Activated CD4-positive, alpha-beta memory T cell treated with anti-CD3 and anti-CD28 coated beads for 36 hours (primary cell): ENCODE measurements at places on chromosomes 11 and 22. TPM values are rescaled to one million over a fixed set of nuclear protein-coding genes. Genes with fewer than 3 reads are reported as not detected.
A peak's percentile ranks its signal among the peaks of the same experiment; 100 is the strongest.

- H3K36me3 ChIP-seq: no peaks in the 10 kb centered on the region
- H3K27ac ChIP-seq: no peak overlapping the region
- DNase-seq: no peak
These were observed 2.9 kb upstream of the RAB38 start for GRCh38 chr11:88178191-88178590.

Gene ACR
- total RNA-seq: not detected

Gene ADORA2A
- 33.0 TPM for total RNA-seq

Gene NDUFA6
- total RNA-seq: 124 TPM

DNA sequence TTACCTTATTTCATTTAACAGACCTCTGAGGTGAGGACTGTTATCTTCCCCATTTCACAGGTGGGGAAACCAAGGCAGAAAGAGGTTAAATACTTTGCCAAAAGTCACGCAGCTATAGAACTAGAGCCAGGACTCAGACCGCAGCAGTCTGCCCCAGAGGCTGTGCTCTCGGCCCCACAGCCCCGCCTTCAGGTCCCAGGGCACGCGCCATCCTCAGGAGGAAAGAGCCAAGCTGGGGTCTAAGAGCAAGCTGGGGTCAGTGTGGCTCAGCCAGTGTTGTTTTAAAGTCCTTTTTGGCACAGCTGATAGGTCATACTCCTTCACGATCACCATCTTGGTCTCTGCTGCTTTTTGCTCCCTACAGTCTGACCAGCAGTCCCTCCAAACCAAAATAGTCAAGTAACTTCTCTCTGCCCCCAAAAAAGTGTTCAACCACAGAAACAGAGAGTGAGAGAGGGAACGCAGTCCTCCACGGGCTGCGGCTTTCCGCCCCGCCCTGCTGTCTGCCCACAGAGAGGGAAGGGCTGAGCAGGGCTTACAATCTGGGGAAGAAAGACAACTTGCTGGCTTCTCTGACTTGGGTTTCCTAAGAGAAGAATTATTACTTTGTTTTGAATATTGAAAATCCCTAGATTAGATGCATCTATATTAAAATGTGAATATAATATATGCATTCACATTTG is 137.2 kb upstream of the OPCML start:
- H3K27me3 ChIP-seq: no peaks in the 10 kb centered on the region
- no peak for DNase-seq
- no peak overlapping the region for H3K27ac ChIP-seq
- H3K4me1 ChIP-seq: no peaks in the 10 kb centered on the region

DNA sequence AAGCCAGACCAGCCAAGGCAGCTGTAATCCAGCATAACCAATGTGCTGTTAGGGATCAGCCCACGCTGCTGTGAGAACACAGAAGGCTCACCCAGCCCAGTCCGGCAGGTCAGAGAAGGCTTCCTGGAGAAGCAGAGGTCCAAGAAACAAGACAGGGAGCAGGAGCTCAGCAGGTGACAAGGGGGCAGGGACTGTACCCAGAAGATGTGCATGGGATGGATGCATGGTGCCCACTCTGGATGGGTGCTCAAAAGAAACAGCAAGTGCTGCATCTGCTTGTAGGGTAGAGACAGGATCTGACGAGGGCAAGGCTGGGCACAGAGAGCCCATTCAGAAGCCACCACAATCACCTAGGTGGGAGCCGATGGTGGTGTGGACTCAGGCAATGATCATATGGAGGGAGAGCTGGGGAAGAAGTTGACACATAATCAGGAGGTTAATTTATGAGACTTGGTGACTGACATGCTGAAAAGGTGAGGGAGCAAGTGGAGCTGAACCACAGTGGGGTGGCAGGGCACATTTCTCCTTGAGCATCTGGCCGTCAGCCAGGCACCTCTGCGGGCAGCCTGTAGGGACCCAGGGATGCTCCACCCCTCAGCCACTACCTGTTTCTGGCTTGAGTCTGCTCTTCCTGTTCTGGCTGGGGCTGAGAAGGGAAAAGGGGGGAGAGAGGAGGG is 102.3 kb upstream of the DRD2 start:
- H3K4me1 ChIP-seq: peaks cover 4% of the 10 kb centered on the region
- H3K36me3 ChIP-seq: no peaks in the 10 kb centered on the region
- H3K27ac ChIP-seq: no peak overlapping the region
- no peak overlapping the region for H3K4me3 ChIP-seq

DNA sequence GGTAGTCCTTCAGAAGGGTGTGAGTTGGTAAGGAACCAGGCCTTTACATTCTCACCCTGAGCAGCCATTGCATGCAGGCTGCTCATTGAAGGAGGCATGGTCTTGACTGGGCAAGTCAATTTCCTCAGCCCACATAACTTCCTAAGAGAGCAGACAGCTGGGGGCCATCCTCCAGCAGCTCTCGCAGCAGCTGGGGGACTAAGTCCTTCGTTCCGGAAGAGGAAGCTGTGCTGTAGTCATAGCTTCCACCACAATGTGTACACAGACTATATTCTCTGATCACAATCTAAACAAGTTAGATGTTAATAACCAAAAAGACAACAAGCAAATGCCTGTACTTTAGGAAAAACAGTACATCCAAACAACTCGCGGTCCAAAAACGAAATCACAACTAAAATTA is 30.1 kb upstream of the MPPED1 start:
- H3K27ac ChIP-seq: no peak overlapping the region
- H3K4me3 ChIP-seq: no peak overlapping the region
- no peaks in the 10 kb centered on the region for H3K36me3 ChIP-seq
- DNase-seq: no peak

- no peaks in the 10 kb centered on the region for H3K36me3 ChIP-seq
- H3K4me1 ChIP-seq: no peaks in the 10 kb centered on the region
- DNase-seq: no peak
- no peak overlapping the region for H3K4me3 ChIP-seq
- no peaks in the 10 kb centered on the region for H3K27me3 ChIP-seq
These were observed 113.6 kb upstream of the CADM1 start for GRCh38 chr11:115617767-115618166.

GRCh38 chr11:2892967-2893528 is 7.5 kb upstream of the CDKN1C start:
- no peaks in the 10 kb centered on the region for H3K27me3 ChIP-seq
- peak; percentile 74 for DNase-seq
- H3K4me1 ChIP-seq: peaks cover 14% of the 10 kb centered on the region
- H3K36me3 ChIP-seq: no peaks in the 10 kb centered on the region
- peak overlapping the region; percentile 84 for H3K27ac ChIP-seq

- DNase-seq: no peak
- no peaks in the 10 kb centered on the region for H3K27me3 ChIP-seq
- H3K36me3 ChIP-seq: no peaks in the 10 kb centered on the region
- no peak overlapping the region for H3K27ac ChIP-seq
- no peak overlapping the region for H3K4me3 ChIP-seq
These were observed 134.2 kb downstream of the CCDC81 start for GRCh38 chr11:86508604-86509587.

DNA sequence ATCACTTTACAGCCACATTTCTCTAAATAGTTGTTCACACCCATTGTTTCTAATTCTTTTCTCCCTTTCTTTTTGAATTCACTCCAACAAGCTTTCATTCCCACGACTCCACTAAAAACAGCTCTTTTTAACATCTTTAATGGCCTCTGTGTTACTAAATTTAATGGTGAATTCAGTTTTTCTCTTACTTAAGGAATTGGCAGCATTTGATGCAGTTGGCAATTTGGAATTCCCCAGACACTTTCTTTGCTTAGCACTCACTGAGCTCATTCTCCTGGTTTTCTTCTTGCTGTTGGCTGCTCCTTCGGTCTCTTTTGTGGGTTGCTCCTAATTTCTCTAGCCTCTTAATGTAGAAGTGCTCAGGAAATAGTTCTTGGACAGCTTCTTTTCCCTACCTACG is 40.5 kb upstream of the OR9Q1 start:
- H3K36me3 ChIP-seq: no peaks in the 10 kb centered on the region
- no peaks in the 10 kb centered on the region for H3K4me1 ChIP-seq
- no peak overlapping the region for H3K4me3 ChIP-seq
- H3K27ac ChIP-seq: no peak overlapping the region
- DNase-seq: no peak

Gene CPSF7
- 90.9 TPM for total RNA-seq

DNA sequence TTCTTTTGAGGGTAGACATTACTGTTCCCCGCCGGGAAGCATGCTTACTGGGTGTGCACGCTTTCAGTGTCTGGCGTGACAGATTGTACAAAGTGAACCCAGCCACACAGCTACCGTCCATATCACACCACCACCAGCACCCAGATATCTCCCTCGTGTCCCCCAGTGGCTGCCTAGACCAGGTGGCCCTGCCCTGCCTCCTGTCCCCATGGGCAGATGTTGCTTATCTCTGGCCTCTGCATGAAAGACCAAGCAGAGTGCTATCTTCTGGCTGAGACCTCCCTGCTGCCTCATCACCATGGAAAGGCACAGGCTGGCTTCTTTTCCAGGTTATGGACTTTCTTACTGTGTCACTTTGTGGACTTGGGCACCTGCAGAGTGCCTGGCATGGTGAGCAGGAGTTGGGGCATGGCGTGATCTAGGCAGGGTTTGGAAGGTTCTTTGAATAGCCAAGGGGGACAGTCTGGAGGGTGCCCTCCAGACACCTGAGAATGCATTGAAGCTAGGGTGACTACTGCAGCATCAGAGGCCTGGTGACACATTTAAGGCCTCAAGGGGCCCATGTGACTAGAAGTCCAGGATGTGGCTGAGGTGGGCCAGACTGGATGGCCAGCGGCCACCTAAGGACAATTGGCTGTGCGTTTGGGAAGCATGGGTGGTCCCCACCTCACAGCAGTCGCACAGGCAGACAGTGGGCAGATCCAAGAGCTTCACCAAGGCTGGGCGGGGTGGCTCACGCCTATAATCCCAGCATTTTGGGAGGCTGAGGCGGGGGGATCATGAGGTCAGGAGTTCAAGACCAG is 4.7 kb downstream of the TANGO2 start:
- no peak overlapping the region for H3K27ac ChIP-seq
- H3K36me3 ChIP-seq: no peaks in the 10 kb centered on the region
- no peak for DNase-seq
- no peak overlapping the region for H3K4me3 ChIP-seq
- H3K4me1 ChIP-seq: peaks cover 20% of the 10 kb centered on the region
- no peaks in the 10 kb centered on the region for H3K27me3 ChIP-seq

- H3K4me1 ChIP-seq: no peaks in the 10 kb centered on the region
- no peaks in the 10 kb centered on the region for H3K36me3 ChIP-seq
- DNase-seq: no peak
- H3K27me3 ChIP-seq: no peaks in the 10 kb centered on the region
- H3K4me3 ChIP-seq: no peak overlapping the region
- no peak overlapping the region for H3K27ac ChIP-seq
These were observed 411.5 kb upstream of the DDI1 start for GRCh38 chr11:103624708-103625623.

- H3K4me3 ChIP-seq: no peak overlapping the region
- peaks cover 2% of the 10 kb centered on the region for H3K36me3 ChIP-seq
- no peak overlapping the region for H3K27ac ChIP-seq
- no peak for DNase-seq
- no peaks in the 10 kb centered on the region for H3K27me3 ChIP-seq
These were observed 33.1 kb upstream of the CYB5R3 start for GRCh38 chr22:42682113-42682851.

- H3K36me3 ChIP-seq: peaks cover 1% of the 10 kb centered on the region
- H3K4me1 ChIP-seq: peaks cover 23% of the 10 kb centered on the region
- H3K27me3 ChIP-seq: peaks cover 8% of the 10 kb centered on the region
- H3K27ac ChIP-seq: peak overlapping the region; percentile 70
These were observed 1.8 kb upstream of the RASGRP2 start for GRCh38 chr11:64745521-64746328.

DNA sequence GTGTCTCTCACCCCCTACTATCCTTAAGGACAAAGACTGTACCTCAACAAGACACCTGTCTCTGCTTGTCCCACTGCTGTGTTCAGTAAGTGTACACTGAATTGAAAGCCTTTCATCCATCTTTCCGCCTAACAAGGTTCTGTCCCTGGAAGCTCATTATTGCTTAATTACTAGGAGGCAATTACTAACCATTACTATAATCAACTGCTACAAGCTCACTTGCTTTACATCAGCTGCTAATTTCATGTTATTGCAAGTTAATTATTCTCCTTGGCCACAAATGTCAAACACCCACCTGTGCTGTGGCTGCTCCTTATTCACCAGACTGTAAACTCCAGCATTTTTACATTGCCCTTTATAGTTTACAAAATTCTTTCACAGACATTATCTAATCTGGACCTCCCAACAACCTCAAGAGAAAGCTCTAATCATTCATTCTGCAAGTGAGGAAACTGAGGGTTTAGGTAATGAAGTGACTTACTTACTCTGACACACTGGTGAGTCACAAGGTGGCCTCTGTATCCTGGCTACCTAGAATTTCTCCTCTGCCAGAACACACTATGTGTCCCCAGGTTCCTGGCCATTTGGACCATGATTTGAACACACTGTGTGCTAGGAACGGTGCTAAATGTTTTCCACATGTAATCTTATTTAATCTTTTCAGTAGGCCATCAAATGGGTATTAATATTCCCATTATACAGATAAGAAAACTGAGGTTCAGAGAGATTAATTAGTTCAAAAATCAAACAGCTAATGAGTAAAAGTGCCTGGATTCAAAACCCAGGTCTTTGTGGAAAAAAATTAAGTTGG is 66.7 kb downstream of the RAB30 start:
- no peak overlapping the region for H3K4me3 ChIP-seq
- peak; percentile 42 for DNase-seq
- H3K27me3 ChIP-seq: no peaks in the 10 kb centered on the region
- H3K36me3 ChIP-seq: peaks cover 5% of the 10 kb centered on the region

DNA sequence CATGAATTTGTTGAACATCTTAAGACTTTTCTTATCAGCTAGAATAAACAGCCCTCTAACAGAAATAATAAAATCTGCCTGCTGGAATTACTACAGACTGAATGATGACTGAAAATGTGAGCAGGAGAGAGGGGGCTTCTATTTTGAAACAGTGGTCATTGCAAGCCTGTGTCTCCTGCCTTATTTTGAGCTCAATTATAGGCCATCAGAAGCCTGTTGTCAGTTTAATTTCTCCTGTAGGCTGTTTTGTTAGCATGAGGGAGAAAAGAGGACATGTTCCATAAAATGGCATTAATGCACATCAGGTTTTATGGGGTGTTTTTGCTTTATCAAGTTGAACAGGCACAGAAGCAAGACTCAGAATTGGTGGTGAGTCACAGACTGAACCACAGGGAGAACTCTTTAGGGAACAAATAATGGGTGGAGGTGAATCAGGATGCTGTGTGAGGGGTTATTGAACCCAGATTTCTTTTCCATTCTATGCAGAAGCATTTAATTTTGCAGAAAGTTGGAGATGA is 129.1 kb downstream of the PARVA start:
- no peak for DNase-seq
- H3K36me3 ChIP-seq: no peaks in the 10 kb centered on the region
- H3K4me1 ChIP-seq: no peaks in the 10 kb centered on the region
- H3K4me3 ChIP-seq: no peak overlapping the region

DNA sequence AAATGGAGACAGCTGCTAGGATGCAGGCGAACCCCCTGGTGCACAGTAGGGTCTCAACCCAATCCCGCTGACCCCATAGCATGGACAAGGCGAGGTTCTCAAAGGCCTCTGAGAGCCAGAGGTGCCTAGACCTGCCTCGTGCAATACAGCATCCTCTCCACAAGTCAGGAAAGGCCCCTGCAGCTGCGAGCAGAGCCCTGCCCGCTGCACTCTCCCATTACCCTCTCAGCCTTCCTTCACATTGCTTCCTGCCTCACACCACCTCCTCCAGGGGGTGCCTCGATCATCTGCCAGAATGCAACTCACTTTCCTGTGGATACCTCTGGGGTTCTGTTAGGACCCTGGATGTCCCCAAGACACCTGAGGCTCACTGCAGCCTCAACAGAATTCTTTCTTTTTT is 42.8 kb upstream of the TCF20 start:
- no peaks in the 10 kb centered on the region for H3K36me3 ChIP-seq
- no peak overlapping the region for H3K27ac ChIP-seq
- no peak for DNase-seq
